ENCODE measurements at places on chromosomes 5 and 9. TPM values are rescaled to one million over a fixed set of nuclear protein-coding genes. Genes with fewer than 3 reads are reported as not detected.

Gene IFNK
- total RNA-seq: not detected

Gene GARIN3
- not detected for total RNA-seq

Gene MYMK
- total RNA-seq: not detected

Gene FKBP15
- 25.5 TPM for total RNA-seq

Gene CYSRT1
- total RNA-seq: not detected

Gene C5orf52
- total RNA-seq: not detected

Gene GKAP1
- 1.7 TPM for total RNA-seq

Gene FCN2
- total RNA-seq: not detected

Gene FBP1
- total RNA-seq: not detected

Gene SLC46A2
- total RNA-seq: not detected

Gene CER1
- total RNA-seq: not detected

Gene UNC5A
- not detected for total RNA-seq

Gene SAXO1
- under 0.01 TPM for total RNA-seq
